Stimulated activated CD4-positive, alpha-beta T cell treated with anti-CD3 and anti-CD28 coated beads, Interleukin-4, amount 100 ng/mL, for 1 hour (primary cell): ENCODE measurements at places on chromosomes 5 and 9.

- DNase-seq: peak; percentile 65
These were observed 44.4 kb downstream of the SEC61B start for GRCh38 chr9:99266255-99267023.

GRCh38 chr5:1445689-1446601, 705 bp upstream of the SLC6A3 start:
- DNase-seq: no peak

DNA sequence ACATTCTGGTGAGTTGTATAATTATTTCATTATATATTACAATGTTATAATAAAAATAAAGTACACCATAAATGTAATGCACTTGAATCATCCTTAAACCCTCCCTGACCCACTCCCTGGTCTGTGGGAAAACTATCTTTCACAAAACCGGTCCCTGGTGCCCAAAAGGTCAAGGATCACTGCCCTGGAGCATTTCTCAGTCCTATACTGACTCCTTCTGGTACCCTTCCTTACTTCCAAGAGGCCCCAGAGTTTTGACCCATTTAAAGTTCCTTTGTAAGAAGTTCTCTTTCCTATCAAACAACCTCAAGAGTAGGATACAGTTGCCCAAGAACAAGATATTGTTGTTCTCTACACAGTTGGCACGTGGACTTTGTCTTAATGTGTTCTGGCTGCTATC, 88.9 kb upstream of the TRPM3 start:
- no peak for DNase-seq

GRCh38 chr9:116027096-116027495, 126.5 kb upstream of the PAPPA start:
- DNase-seq: no peak

GRCh38 chr9:80649001-80649420, 1040.3 kb downstream of the TLE1 start:
- DNase-seq: no peak

GRCh38 chr9:70259512-70259802, 679 bp downstream of the SMC5 start:
- DNase-seq: no peak

GRCh38 chr5:90983711-90984124, 399.4 kb downstream of the ARRDC3 start:
- DNase-seq: no peak
